Activated T-helper 17 cell treated with anti-CD3 and anti-CD28 coated beads, Interleukin-2, amount 50 U/mL, for 72 hours (primary cell): ENCODE measurements at places on chromosomes 7 and 10. TPM values are rescaled to one million over a fixed set of nuclear protein-coding genes. Genes with fewer than 3 reads are reported as not detected.

DNA sequence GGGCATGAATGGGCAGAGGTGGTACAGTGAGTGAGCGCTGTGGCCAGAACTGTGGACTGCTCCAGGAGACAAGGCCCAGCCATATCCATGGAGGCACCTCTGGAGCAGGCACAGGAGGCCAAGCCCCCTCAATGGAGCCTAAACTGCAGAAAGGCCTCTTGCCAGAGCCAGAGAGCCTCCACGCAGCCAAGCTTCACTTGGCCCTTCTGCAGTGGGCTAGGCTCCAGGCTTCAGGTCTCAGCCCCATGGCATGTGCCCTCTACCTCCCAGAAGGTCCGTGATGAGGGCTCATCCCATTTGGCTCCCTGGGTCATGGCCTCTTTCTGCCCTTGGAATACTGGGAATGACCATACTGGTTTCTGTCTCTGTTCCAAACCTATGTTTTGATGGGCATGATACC is 8.9 kb downstream of the PDE1C start:
- no peak for ATAC-seq

SAMD9 gene
- 35.7 TPM for total RNA-seq

LRRN3 gene
- total RNA-seq: 30.4 TPM

- no peak for ATAC-seq
These were observed 2.9 kb downstream of the POLM start for GRCh38 chr7:44079331-44080021.

FBXL13 gene
- total RNA-seq: 1.1 TPM

- ATAC-seq: no peak
These were observed 595.5 kb downstream of the INHBA start for GRCh38 chr7:41107330-41107937.

DNA sequence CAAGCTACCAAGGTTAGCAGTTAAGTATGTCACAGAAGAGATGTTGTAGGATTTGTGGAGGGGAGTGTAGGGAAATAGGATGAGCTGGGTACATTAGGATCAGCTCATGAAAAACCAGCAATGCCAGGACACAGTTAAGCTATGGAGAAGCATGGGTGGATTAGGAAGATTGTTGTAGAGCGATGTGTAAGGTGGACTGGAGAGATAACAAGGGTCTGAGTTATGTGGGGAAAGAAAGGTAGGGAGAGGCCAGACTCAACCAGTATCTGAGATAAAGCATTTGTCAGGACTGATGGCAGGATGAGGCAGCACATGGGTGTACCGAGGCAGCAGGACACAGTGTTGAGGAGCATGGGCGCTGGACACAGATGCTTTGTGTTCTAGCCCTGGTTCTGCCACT is 85.4 kb upstream of the PRR15 start:
- no peak for ATAC-seq

SMKR1 gene
- total RNA-seq: 1.3 TPM

DNA sequence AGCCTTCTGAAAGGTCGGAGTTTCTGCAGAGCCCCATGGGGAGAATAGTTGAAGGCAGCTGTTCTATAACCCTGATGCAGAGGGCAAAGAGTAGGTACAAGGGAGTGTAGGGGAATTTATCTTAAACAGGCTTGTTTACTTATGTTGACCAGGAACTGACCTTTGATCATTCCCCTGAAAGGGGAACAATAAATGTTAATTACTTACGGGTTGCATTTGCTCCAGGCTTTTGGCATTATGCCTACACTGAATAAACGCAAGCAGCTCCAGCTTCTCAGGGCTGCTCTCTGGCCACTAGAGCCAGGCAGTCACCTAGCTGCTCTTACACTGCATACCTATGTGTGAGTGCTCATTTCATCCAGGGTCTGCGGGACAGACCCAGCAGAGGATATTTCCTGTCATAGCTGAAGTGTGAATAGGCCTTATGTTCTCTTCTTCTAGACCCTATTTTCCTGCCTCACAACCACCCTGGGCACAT is 26.9 kb upstream of the ABCA13 start:
- ATAC-seq: no peak

CLRN3 gene
- not detected for total RNA-seq

GRCh38 chr7:102412548-102412947 is 16.4 kb downstream of the PRKRIP1 start:
- no peak for ATAC-seq

GRCh38 chr7:14457568-14458453 is 444.7 kb downstream of the DGKB start:
- ATAC-seq: no peak
